AG04449 (cell line): ENCODE measurements at places on chromosomes 1 and 21.
A peak's percentile ranks its signal among the peaks of the same experiment; 100 is the strongest.

DNA sequence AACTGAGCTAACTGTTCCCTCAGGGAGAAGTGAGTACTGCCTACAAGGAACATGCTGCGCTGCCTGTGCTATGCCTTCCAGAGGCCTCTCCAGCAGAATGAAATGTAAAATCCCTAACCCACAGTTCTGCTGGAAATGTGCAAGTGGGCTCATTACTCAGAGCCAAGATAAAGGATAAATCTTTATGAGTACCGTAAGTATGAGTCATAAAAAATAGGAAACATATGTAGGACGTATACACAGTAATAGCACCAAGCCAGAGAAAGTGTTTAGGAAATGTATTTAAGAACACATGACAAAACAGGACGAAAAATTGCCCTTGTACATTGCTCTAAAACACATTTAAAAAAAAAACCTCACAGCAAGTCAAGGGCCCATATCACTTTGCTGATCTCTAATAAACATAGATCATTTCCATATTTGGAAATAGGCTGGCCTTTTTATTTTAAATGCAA lies 104.6 kb downstream of the TGFBR3 start:
- peak; percentile 87 for DNase-seq

DNA sequence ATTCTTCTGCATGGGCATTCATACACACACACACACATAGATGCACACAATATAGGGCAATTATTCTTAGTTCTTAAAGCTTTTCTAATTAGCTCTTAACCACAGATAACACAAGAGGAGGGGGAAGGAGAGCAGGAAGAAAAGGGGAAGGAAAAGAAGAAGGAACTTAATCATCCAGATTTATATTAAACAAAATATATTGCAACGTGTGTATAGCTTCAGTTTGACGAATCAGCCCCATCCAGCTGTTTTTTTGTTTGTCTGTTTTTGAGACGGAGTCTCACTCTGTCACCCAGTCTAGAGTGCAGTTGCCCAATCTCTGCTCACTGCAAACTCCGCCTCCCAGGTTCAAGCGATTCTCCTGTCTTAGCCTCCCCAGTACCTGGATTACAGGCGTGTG lies 21.7 kb upstream of the ANKRD13C start:
- DNase-seq = no peak

DNA sequence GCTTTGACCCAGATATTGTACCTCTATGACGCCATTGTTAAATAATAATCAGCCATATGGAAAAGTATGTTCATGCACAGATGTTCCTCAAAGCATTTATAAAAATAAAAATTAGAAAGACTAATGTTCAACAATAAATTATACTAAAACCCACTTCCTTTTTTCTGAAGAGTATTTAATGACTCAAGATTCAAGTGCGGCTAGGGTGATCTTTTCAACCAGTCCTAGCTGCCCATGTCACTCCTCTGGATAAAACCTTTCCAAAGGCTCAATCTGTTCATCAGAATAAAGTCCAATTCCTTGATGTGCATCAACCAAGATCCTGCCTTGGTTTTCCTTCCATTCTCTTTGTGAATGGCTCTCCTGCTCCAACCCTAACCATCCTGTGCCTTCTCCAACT lies 292.0 kb downstream of the VAV3 start:
- DNase-seq = no peak

GRCh38 chr1:206472024-206472423 lies 1.7 kb downstream of the IKBKE start:
- DNase-seq = no peak

GRCh38 chr1:19835578-19835977 lies 20.5 kb upstream of the RNF186 start:
- no peak for DNase-seq

GRCh38 chr1:231936983-231937775 lies 310.6 kb downstream of the DISC1 start:
- DNase-seq = no peak

- no peak for DNase-seq
These were observed 70.4 kb downstream of the PRDM16 start for GRCh38 chr1:3139451-3139852.

GRCh38 chr1:47650205-47650604 lies 212.4 kb downstream of the FOXD2 start:
- DNase-seq = peak; percentile 19

DNA sequence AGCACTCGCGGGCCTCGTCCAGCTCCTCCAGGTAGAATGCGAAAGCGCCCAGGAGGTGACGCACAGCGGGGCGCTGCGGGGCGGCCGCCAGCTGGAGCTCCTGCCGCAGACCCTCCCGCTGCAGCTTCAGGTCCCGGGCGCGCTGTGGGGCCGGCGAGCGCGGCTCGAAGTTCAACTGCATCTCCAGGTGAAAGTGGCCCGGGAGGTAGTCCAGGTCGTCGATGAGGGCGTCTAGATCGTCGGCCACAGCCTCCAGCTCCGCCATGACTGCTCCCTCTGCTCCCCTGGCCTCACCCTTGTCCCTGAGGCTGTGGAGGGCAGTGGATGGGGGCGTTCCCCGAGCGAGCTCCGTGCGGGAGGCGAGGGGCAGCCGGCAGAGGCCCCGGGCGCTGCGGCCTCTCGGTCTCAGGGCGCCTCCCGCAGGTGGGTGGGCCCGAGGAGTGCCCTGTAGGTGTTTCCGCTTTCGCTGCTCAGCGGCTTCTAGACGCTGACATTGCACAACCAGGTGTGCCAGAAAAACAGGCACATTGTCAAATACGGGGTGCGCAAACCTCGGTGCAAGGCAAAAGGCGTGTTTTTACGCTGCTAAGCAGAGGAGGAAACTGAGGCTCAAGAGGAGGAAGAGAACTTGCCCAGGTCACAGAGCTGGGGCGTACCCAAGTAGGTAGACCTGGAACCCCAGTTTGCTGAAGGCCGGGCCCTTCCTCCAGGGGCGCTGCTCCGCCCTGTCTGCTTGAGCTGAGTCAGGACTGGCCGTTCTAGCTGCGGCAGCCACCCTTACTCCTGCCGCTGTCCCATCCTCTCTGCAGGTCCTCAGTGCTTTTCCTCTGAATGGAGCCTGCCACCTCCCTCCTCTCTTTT lies at the start of gene TTC22:
Gene TTC22, minus strand, starts transcription at position 425 of the 861 bp plus-strand sequence. Its CDS starts 160 bp downstream, at position 265.
- DNase-seq = no peak

- no peak for DNase-seq
These were observed 1.1 kb downstream of the TSPAN2 start for GRCh38 chr1:115088115-115088778.

- DNase-seq = no peak
These were observed 40.0 kb downstream of the NTPCR start for GRCh38 chr1:232990176-232991128.

GRCh38 chr1:117630423-117630998 lies 24.7 kb downstream of the TENT5C start:
- no peak for DNase-seq

DNA sequence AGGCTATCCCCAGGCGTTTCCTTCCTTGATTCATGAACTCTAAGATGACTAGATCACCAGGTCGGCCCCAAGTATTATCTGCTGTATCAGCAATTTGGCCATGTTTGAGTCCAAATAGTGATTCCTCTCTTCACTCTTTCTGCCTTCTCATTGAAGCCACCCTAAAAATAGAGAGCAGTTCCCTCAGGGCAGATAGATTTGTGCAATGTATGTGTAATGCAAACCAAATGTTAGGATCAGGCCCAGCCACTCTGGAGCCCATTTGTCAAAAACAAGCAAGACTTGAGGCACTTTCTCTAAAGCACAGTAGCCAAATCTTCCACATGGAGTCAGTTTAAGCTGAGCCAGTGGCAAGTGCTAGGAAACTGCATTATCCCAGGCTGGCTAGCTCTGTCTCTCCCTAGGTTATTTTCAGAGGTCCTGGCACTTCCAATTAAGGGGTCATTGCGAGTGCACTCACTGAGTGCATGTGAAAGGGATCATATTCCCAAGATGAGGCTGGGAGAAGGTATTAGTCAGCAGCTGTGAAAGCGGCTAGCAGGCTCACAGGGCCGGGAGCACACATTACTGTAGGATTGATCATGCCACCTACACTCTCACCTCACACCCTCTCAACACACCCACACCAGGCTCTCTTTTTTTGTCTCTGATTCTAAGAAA lies 97.9 kb upstream of the RAB3GAP2 start:
- peak; percentile 69 for DNase-seq

DNA sequence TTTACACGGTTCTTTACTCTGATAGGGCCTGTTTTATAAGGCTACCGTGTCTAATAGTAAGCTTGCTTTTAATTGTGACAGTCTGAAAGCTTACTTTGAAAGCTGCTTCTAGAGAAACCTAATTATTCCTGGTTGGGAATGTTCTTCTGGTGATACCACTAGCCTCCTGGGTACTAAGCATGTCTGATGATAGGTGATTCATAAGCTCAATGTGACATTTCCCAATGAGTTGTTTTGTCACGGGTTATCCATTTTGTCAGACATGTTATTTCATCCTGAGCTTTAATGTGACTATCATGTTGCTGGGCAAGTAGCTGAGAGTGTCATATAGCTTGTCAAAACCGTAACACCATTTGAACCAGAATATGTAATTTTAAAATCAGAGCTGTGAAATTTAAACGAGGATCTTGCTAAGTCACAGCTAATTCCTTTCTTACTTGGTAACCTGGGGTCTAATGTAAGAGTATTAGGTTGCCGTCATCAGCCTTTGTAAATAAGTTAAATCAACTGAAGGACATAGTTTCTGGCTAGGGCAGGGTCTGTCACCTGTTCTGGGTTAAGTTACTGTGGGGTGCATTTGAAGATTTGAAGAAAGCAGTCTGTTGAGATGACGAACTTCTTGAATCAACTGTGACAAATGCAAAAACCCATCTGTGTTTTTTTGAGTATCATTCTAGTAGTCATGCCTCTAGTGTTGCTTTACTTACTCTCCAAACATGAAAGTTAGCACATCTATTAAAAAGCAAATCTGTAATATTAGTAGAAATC lies 529.2 kb downstream of the USP25 start:
- DNase-seq = no peak

GRCh38 chr1:22137004-22137720 lies 5.7 kb downstream of the WNT4 start:
- DNase-seq = no peak

GRCh38 chr1:158147869-158148268 lies 32.8 kb upstream of the CD1D start:
- no peak for DNase-seq

- peak; percentile 21 for DNase-seq
These were observed 145.6 kb downstream of the FMN2 start for GRCh38 chr1:240237305-240237721.

DNA sequence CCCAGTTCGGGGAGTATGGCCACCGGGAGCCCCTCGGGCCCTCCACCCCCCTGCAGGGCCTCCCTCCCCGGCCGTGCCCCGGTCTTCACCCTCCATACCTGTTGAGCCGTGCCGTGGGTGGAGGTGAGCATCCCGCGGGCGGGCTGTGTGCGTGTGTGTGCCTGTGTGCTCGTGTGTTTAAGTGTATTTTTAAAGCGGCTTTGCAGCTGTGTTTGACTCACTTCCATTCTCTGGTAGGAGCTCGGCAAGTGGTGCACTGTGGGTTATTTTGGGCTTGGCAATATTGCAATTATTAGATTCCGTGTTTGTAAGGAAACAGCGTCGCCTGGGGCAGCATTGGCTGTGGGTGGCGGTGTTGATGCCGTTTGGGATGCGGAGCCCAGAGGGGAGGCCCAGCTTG lies 20.3 kb upstream of the PLCH2 start:
- DNase-seq = no peak

- no peak for DNase-seq
These were observed 10.7 kb downstream of the ENAH start for GRCh38 chr1:225642177-225642576.

GRCh38 chr21:43810505-43811261 lies 21.3 kb downstream of the RRP1 start:
- DNase-seq = no peak

DNA sequence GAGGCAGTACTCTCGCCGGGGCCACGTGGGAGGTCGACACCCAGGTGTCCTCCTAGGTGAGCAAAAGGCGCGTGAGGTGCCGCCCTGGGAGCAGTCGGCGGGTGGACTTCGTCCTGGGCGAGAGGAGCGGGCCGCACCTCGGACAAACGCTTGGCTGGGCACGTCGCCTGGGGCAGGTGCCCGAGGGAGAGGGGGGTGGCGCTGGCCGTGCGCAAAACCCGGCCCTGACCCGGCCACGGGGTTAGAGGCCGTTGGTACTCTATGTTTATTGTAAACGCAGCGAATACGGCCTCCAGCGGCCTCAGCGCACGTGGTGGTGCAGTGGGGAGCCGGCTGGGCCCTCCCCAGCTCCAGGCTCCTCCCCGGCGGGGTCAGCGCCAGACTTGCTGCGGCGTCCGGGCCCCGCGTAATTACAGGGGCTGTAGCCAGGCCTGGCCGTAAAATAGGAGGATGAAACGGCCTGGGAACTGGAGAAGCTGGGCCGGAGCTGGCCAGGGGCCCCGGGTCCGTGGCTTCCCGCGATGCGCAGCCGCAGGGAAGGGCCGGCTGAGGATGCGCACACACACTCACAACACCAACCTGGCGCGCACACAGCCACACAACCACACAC lies 1.6 kb upstream of the EFNA1 start:
- DNase-seq = no peak

- no peak for DNase-seq
These were observed 104.0 kb upstream of the WNT4 start for GRCh38 chr1:22246755-22247480.

- DNase-seq = no peak
These were observed 11.0 kb downstream of the BRINP2 start for GRCh38 chr1:177181631-177182291.

DNA sequence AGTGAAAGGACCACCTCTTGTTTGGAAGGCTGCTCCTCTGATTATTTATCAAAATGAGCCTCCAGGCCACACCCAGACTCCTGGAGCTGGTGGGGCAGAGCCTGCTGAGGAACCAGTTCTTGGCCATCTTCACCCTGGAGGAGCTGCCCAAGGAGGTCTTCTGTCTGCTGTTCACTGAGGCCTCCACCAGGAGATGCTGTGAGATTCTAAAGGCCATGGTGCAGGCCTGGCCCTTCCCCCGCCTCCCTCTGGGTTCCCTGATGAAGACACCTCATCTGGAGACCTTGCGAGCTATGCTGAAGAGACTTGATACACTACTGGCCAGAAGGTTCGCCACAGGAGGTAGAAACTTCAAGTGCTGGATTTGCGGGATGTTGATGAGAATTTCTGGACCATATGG lies 61.7 kb upstream of the GJA8 start:
- no peak for DNase-seq

GRCh38 chr21:29423099-29423870 lies 124.6 kb downstream of the BACH1 start:
- DNase-seq = no peak

DNA sequence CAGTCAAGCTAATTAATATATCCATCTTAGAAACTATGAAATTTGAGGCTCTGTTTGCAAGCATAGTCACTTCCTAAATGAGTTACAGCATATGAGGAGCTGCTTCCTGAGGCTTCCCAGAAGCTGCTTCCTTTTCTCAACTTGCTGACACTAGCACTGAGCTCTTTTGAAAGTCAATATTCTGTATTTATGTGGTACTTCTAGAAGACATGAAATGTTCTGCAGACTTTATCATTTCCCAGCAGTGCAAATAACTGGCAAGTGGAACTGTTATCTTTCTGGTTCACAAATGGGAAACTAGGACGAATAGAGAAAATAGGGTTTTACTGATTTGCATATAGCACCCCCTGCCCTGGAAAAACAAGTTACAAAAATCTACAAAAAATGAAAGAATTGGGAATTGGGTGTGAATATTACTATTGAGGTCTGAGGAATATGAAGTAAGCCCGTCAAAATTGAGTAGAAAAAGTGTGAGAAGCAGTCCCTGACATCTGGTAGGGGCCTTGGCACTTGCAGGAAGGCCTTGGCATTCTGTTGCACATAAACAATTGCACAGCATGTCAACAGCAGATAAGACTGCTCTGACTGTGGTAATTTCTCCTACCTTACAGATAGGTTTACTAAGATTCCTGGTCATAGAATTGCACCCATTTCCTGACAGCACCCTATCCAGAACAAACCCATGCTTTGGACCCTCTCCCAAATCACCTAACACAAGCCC lies 7.1 kb downstream of the GIPC2 start:
- no peak for DNase-seq

- no peak for DNase-seq
These were observed 91.9 kb downstream of the NFIA start for GRCh38 chr1:61174060-61174795.
